ENCODE measurements at places on chromosomes 3 and 15. TPM values are rescaled to one million over a fixed set of nuclear protein-coding genes. Genes with fewer than 3 reads are reported as not detected.

POPDC2 gene
- total RNA-seq = 0.12 TPM

ASB14 gene
- not detected for total RNA-seq

ACKR2 gene
- total RNA-seq = 3.9 TPM

LRRC57 gene
- total RNA-seq = 10.3 TPM

PLSCR5 gene
- total RNA-seq = not detected

TGM4 gene
- total RNA-seq = 0.17 TPM

TRIM69 gene
- total RNA-seq = 5.4 TPM

SNUPN gene
- total RNA-seq = 40.9 TPM
